ENCODE measurements at places on chromosomes 11 and 22. TPM values are rescaled to one million over a fixed set of nuclear protein-coding genes. Genes with fewer than 3 reads are reported as not detected.

The CHST1 gene
- not detected for total RNA-seq

The C11orf87 gene
- total RNA-seq, result not detected

- no peak overlapping the region for H3K4me3 ChIP-seq
- H3K27me3 ChIP-seq, result peaks cover 43% of the 10 kb centered on the region
- DNase-seq, result no peak
- no peaks in the 10 kb centered on the region for H3K36me3 ChIP-seq
Measured at GRCh38 chr11:111910676-111911562, 651 bp downstream of the CRYAB start.

- H3K27ac ChIP-seq, result no peak overlapping the region
- H3K27me3 ChIP-seq, result no peaks in the 10 kb centered on the region
Measured at GRCh38 chr11:44241851-44242250, 68.1 kb downstream of the ALX4 start.

DNA sequence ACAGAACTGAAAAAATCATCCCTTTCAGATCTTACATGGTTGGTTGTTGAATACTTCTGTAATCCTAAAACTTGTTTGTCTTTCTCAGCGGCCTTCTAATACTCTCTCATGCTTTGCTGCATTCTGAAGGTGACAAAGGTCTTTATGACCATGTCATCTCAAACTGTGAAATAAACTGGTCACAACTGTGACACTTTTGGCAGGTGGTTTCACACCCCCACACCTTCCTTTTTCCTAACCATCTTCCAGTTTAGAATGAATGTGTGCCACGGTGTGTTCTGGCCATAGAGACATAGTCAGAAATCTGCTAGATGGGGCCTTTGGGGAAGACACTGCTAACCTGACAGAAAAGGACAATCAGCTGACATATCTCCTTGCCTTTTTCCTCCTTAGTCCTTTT, 14.7 kb upstream of the RFPL3 start:
- peaks cover 45% of the 10 kb centered on the region for H3K27me3 ChIP-seq
- no peak for DNase-seq
- H3K4me1 ChIP-seq, result no peaks in the 10 kb centered on the region
- H3K36me3 ChIP-seq, result no peaks in the 10 kb centered on the region
- H3K27ac ChIP-seq, result no peak overlapping the region
- H3K4me3 ChIP-seq, result no peak overlapping the region

DNA sequence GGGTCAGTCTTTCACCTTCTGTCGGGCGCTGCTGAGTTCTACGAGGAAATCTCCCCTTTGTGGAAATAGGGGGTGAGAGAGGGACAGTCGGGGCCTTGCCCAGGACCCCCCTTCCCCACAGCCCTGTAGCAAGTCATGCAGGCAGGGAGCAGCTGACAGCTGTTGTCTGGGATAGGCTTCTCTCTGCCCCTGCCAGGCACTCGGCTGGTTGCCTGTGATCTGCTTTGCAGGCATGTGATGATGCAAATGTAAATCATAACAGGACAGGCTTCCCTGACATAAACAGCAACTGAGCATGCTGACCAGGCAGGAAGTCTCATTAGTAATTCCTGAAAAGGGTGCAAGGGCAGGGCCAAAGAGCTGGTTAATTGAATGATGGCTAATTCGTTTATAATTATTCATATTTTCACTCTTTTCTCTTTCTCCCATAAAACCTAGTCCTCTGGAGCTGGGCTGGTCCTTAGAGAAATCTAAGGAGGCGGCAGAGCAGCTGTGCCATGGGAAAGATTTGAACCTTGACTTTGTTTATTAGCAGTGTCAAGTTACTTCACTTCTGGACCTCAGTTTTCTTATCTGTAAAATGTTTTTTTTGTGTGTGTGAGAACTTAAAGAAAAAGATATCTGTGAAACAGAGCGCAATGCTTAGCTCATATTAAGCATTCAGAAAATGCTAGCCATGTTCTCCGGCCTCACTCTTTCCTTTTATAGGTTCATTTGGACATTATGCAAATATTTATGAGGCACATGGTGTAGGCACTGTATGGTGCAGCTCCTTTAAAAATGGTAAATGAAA, 129.7 kb downstream of the LDLRAD3 start:
- H3K36me3 ChIP-seq, result no peaks in the 10 kb centered on the region
- H3K27ac ChIP-seq, result no peak overlapping the region
- H3K27me3 ChIP-seq, result no peaks in the 10 kb centered on the region
- no peak for DNase-seq
- no peak overlapping the region for H3K4me3 ChIP-seq

DNA sequence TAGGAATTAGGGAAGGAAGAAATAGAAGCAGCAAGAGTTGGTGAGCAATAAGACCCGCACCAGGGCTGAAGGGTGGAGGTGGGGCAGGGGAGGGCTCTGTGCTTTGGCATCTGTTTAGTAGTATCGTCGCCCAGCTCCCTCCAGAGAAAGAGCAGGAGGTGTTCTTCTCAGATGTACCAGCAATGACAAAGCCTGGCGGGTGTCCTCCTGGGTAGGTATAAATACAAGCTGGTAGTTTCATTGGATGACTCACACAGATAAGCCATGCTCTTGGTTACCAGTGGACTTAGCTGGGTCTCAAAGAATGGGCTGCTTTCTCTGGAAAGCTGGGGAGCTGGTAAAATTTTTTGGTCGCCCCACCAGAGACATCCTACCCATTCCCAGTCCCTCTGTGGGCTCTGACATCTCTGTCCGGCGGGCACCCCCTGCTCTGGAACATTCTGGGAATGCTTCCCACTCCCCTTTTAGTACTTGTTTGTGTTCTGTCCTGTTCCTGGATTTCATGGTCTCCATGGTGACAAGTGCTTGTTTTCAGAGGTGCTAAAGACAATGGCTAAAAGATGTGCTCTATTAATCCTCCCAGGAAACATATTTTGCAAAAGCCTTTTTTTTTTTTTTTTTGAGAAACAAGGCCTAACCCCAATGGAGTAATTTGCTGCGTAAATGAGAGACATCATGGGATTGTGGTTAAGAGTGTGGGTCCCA, 15.4 kb upstream of the TUBA8 start:
- H3K27ac ChIP-seq, result no peak overlapping the region
- no peak overlapping the region for H3K4me3 ChIP-seq
- peaks cover 45% of the 10 kb centered on the region for H3K36me3 ChIP-seq
- H3K27me3 ChIP-seq, result no peaks in the 10 kb centered on the region

The PLAAT5 gene
- total RNA-seq, result not detected

The CSKMT gene
- 18.3 TPM for total RNA-seq

DNA sequence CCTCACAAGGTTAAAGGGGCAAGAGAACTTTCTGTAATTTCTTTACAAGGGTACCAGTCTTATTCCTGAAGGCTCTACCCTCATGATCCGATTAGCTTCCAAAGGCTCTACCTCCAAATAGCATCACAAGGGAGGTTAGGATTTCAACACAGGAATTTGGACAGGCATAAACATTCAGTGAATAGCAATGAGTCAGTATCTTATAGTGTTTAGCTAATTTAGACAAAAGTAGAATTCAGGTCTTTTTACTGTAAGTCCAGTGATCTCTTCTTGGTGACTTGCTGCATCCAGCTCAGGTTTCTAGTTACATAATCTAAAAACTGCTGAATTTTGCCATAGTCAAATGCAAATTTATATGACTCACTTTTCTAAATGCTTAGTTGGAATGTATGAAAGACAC, 1995.6 kb upstream of the RAG2 start:
- no peaks in the 10 kb centered on the region for H3K36me3 ChIP-seq
- H3K4me3 ChIP-seq, result no peak overlapping the region
- H3K27me3 ChIP-seq, result no peaks in the 10 kb centered on the region

DNA sequence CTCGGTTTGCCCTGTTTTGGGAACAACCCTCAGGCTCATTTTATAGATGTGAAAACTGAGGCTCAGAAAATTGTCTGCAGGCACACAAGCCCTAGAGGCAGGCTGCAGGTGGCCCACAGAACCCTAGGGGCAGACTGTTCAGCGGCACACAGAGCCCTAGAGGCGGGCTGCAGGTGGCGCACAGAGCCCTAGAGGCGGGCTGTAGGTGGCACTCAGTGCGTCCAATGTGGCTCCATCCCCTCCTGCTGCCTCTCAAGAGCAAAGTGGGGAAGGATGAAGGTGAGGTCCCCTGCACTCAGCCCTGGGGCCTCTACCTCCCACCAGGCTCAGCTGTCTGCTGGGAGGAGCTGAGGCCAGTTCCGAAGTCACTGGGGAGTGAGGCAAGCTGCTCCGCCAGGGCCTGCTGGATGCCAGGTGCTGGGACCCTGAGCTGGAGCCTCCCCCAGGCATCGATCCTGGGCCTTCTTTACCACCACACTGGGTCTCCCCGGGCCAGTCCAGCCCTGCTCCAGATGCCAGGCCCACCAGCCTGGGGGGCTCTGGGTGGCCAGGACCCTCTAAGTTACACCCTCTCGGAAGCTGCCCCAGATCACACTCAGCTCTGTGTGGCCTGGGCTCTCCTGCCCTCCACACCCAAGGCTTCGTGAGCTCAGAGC, 2.3 kb downstream of the ACY3 start:
- no peaks in the 10 kb centered on the region for H3K36me3 ChIP-seq
- H3K27ac ChIP-seq, result no peak overlapping the region
- DNase-seq, result peak; percentile 60
- H3K4me1 ChIP-seq, result peaks cover 45% of the 10 kb centered on the region

The PIH1D2 gene
- total RNA-seq, result not detected

The PDE2A gene
- 0.93 TPM for total RNA-seq
